ENCODE measurements at places on chromosomes 5 and 9. TPM values are rescaled to one million over a fixed set of nuclear protein-coding genes. Genes with fewer than 3 reads are reported as not detected.

GHR gene
- total RNA-seq: 0.49 TPM

CCNO gene
- 0.65 TPM for total RNA-seq

N4BP3 gene
- total RNA-seq: 1.8 TPM

CER1 gene
- not detected for total RNA-seq

BICD2 gene
- total RNA-seq: 33.7 TPM

KIAA0825 gene
- 2.2 TPM for total RNA-seq

ADGRD2 gene
- total RNA-seq: not detected

GRIA1 gene
- total RNA-seq: not detected

PDE8B gene
- total RNA-seq: not detected

PPP3R2 gene
- not detected for total RNA-seq

CD180 gene
- not detected for total RNA-seq

DBN1 gene
- 348 TPM for total RNA-seq

SEC61B gene
- 172 TPM for total RNA-seq

ITK gene
- not detected for total RNA-seq

DNM1 gene
- total RNA-seq: 131 TPM

FCN2 gene
- not detected for total RNA-seq
